Sigmoid colon (tissue), 7 donors: ENCODE measurements at places on chromosomes 13 and 19.
A peak's percentile ranks its signal among the peaks of the same experiment; 100 is the strongest.

- no peak overlapping the region for H3K27ac ChIP-seq
- no peak for DNase-seq
- no peaks in the 10 kb centered on the region for H3K36me3 ChIP-seq
- no peaks in the 10 kb centered on the region for H3K4me1 ChIP-seq
- H3K4me3 ChIP-seq = no peak overlapping the region
- no peaks in the 10 kb centered on the region for H3K27me3 ChIP-seq
These were observed 480.5 kb downstream of the KLF12 start for GRCh38 chr13:73653688-73654087.

- no peaks in the 10 kb centered on the region for H3K36me3 ChIP-seq
- no peaks in the 10 kb centered on the region for H3K27me3 ChIP-seq
- no peak overlapping the region for H3K4me3 ChIP-seq
- no peak overlapping the region for H3K27ac ChIP-seq
- DNase-seq = peak; percentile 33
- H3K4me1 ChIP-seq = no peaks in the 10 kb centered on the region
These were observed 7.3 kb downstream of the ATP4B start for GRCh38 chr13:113650731-113651148.

DNA sequence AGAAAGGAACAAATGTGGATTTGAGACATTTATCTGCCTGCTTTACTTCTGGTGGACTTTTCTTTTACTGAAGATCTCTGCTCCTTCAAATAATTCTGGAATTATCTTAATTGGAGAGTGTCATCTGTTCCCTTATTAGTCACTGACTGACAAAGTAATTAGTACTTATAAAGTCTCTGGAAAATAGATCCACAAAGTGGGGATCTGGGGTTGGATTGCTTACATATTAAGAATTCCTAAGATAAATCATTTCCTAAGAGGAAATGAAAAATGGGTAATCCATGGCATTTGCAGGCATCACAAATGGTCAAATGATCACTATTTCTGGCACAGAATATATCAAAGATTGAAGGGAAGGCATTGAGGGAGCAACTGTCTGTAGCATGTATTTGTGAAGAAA is 137.4 kb upstream of the SLITRK5 start:
- H3K27me3 ChIP-seq = no peaks in the 10 kb centered on the region
- H3K27ac ChIP-seq = no peak overlapping the region
- DNase-seq = no peak
- H3K4me1 ChIP-seq = no peaks in the 10 kb centered on the region
- H3K4me3 ChIP-seq = no peak overlapping the region
- no peaks in the 10 kb centered on the region for H3K36me3 ChIP-seq

GRCh38 chr19:52369559-52370340 is at the start of gene ZNF880:
Gene ZNF880 (plus strand): TSS chr19:52369923. CDS start chr19:52369966, 43 bp downstream.
- peaks cover 8% of the 10 kb centered on the region for H3K4me1 ChIP-seq
- H3K36me3 ChIP-seq = peaks cover 35% of the 10 kb centered on the region
- peak within 1 kb of the TSS; percentile 95 for H3K27ac ChIP-seq
- H3K4me3 ChIP-seq = peak within 1 kb of the TSS; percentile 79

DNA sequence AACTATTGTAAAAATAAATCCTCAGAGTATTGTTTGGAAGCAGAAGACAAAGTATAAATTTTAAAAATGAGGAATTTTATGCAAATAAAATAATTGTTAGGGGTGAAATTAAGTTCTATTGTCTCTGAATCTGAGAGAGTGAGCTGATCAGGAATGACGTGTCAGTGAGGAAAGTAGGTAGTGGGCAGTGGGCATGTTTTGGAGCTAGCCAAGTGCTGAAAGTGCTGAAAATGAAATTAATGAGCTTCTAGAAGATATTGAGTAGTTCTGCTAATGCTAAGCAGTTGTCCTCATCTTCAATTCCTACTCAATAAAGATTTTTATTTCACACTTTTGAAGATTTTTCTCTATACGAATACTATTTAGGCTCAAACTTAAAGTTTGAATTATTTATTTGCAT is 1167.8 kb upstream of the PCDH20 start:
- H3K4me3 ChIP-seq = no peak overlapping the region
- H3K27me3 ChIP-seq = no peaks in the 10 kb centered on the region
- H3K4me1 ChIP-seq = no peaks in the 10 kb centered on the region
- no peak for DNase-seq

GRCh38 chr13:85406269-85406975 is 392.8 kb downstream of the SLITRK6 start:
- H3K27me3 ChIP-seq = no peaks in the 10 kb centered on the region
- no peak for DNase-seq
- H3K36me3 ChIP-seq = no peaks in the 10 kb centered on the region
- H3K27ac ChIP-seq = no peak overlapping the region

GRCh38 chr19:58033741-58034476 is at the start of gene ZSCAN1:
Gene ZSCAN1 (plus strand): TSS chr19:58034025. CDS start chr19:58037837, 3,812 bp downstream.
- H3K27me3 ChIP-seq = peaks cover 32% of the 10 kb centered on the region
- peak within 1 kb of the TSS; percentile 56 for H3K27ac ChIP-seq
- H3K4me1 ChIP-seq = peaks cover 4% of the 10 kb centered on the region
- H3K36me3 ChIP-seq = no peaks in the 10 kb centered on the region
- H3K4me3 ChIP-seq = no peak within 1 kb of the TSS

DNA sequence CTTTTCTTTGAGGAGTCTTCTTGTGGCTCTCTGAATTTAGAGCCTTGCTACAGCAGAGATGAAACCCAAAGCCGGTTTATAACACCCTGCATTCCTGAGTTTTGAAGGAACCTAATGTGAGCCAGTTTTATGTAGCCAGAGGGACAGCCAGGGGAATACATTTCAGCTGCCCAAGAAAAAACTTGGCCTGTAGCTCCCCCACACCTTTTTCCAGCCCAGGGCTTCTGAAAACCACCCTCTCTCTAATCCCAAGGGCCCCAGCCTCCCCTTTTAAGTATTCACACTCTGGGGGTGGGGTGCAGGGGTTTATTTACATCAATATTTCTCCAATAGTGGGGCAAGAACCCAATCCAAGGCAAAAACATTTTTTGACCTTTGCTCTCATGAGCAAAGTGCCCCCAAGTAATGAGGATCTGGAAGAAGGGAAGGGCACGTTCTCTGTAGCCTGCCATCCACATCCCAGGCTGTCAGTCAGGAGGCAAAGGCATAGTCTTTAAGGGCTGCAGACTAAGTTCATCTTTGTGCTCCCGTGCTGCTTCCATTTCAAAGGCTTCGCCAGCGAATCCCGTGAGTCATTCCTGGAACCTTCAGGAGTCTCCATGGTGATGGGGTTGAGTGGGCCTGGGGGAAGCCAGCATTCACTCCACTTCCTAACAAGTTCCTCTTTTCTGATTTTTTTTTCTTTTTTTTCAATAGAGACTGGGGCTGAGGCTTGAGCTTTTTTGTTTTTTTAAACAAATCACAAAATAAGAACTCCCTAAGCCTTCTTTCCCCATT is 33.2 kb upstream of the MEDAG start:
- peak overlapping the region; percentile 87 for H3K27ac ChIP-seq
- no peak overlapping the region for H3K4me3 ChIP-seq
- DNase-seq = peak; percentile 85
- no peaks in the 10 kb centered on the region for H3K27me3 ChIP-seq
- H3K4me1 ChIP-seq = peaks cover 58% of the 10 kb centered on the region

DNA sequence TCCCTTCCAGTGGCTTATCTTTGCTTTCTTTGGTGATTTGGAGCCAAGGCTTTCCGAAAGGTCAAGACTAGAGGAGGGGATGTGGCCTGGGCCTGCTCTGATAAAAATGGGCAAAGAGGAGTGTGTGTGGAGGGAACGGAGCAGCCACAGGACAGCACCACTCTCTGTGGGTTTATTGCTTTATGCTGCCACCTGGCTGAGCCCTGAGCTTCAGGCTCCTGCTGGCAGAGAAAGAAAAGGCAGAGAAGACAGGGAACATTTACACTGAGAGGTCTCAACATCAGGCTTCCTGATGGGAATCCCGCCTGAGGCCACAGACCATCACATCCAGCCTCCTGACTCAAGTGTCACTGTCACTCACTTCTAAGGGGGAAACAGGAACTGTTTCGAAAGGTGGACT is 9.2 kb upstream of the GSX1 start:
- DNase-seq = no peak
- no peaks in the 10 kb centered on the region for H3K36me3 ChIP-seq
- no peak overlapping the region for H3K4me3 ChIP-seq
- no peaks in the 10 kb centered on the region for H3K4me1 ChIP-seq

- no peaks in the 10 kb centered on the region for H3K36me3 ChIP-seq
- H3K27me3 ChIP-seq = no peaks in the 10 kb centered on the region
- no peaks in the 10 kb centered on the region for H3K4me1 ChIP-seq
- no peak overlapping the region for H3K4me3 ChIP-seq
These were observed 357.4 kb downstream of the TDRD3 start for GRCh38 chr13:60754211-60755090.

GRCh38 chr13:101026736-101027398 is 352.3 kb upstream of the TMTC4 start:
- H3K4me1 ChIP-seq = no peaks in the 10 kb centered on the region
- no peaks in the 10 kb centered on the region for H3K27me3 ChIP-seq
- H3K27ac ChIP-seq = no peak overlapping the region
- DNase-seq = no peak
- H3K36me3 ChIP-seq = no peaks in the 10 kb centered on the region

DNA sequence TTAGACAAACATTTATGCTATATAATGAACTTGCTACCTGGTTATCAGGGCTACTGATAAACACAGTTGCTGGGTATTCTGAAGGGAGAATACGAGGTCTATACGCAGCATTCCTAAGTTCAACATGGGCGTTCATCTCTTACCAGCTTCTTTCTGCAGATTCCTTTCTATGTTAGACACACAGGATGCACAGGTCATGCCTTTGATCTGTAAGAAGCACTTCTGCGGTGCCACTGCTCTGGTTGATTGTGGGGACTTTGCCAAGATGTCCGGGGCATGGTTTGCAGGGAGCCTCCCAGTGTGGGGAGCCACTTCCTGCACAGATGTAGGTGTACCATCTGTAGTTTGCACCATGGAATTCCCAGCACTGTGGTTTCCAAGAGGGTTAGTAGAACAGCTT is 40.9 kb downstream of the ATP7B start:
- H3K36me3 ChIP-seq = no peaks in the 10 kb centered on the region
- H3K4me3 ChIP-seq = no peak overlapping the region
- DNase-seq = no peak
- H3K4me1 ChIP-seq = no peaks in the 10 kb centered on the region

DNA sequence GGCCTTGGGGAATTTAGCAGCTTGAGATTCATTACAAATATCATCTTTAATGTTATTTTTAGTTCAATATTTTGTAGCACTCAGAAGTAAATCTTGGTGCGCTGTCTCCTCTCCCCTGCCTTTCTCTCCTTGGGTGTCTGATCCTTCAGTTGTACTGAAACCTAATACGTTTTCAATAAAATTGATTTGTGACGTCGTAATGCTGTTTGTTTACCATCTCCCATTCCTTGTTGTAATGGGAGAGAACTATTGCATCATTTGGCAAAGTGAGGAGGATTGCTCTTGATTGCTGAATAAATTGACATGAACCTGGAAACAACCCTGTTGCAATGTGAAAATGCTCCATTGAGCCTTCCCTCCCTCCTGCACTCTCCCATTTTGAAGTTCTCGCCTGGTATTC is 43.2 kb upstream of the TSHZ3 start:
- H3K27ac ChIP-seq = no peak overlapping the region
- H3K36me3 ChIP-seq = no peaks in the 10 kb centered on the region
- no peaks in the 10 kb centered on the region for H3K4me1 ChIP-seq
- no peak overlapping the region for H3K4me3 ChIP-seq
- no peak for DNase-seq
